Inflammatory macrophage treated with lipopolysaccharide for 1 hour (primary cell): ENCODE measurements at places on chromosomes 4 and X.
A peak's percentile ranks its signal among the peaks of the same experiment; 100 is the strongest.

DNA sequence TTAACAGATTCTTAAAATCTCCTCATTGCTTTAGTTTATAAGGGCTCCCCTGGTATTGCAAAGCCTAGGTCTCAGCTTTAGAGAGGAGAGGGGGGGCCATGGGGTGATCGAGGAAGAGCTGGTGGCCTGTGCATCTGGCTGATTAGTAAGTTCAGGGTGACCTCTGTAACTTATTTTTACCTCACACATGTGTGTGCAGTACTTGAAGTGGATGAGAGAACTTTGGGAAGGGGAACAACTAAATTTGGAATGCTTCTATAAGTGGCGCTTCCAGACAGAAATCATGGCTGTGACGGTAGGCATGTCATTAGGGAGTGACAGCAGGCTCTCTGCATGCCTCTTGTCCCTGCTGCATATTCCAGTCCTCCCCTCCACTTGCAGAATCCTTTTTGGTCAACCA is 41.9 kb downstream of the FRAS1 start:
- no peak for DNase-seq

DNA sequence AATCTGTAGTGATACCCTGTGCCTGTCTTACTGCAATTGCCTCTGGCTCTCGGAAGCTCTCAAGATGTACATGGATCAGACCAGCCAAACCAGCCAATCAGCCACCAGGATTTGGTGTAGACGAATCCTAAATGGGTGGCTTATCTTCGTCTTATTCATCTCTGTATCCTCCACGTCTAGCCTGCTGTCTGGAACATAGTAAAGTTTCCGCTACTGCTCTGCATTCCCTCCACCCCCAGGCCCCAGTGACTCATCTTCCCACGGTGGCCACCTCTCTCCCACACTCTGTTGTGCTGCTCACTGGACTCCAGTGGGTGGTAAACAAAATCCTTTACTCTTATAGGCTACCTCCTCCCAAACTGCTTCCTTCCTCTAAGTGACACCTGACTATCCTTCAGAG is 37.8 kb downstream of the SEPTIN6 start:
- DNase-seq, result peak; percentile 40

DNA sequence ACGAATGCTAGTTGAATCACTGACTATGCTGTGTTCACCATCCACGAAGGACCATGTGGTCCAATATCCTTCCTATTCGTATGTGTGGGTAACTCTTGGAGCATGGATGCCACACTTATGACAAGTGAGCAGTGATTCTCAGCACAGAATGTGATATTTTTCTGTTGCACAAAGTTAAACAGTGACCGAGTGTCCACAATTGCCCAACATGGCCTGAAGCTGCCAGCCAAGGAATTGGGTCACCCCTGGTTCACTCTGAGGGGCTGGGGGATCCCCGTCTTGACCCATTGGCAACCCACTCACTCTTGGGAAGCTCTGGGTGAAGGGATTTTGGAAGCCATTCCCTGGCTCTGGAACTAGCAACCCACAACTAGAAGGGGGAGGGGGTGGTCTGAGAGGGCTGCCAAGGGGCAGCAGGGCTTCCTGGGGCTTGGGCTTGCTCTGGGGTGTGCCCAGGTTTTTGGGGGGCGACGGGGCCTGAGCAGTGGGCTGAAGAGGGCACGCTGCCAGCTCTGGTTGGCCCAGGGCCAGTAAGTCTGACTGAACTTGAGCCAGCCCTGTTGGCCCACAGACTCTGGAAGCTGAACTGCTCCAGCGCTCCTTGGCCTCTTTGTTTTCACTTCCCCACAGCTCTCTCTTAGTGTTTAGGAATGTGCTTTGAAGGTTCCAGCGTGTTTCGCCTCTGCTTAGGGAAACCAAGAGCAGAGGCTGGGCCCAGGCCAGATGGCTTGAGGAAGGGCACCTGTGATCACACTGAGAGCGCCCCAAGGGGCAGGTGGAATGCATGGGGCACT is 43.1 kb upstream of the BCOR start:
- peak; percentile 73 for DNase-seq

DNA sequence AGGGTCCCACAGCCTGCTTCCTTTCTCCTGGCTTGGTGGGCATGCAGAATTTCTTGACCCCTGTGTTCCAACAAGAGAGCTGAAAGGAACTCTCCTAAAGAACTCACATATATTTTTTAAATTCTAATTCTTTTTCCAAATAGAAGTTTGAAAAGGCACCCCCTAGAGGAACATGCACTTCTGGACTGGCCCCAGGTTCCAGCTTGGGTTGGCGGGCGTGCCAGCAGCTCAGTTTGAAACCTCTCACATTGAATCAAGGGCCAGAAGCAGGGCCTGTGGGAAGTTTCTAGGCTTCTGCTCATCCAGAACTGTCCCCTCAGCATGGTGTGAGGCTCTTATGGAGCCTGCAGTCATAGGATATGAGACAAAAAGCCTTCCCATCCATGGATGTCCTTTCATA is 132.6 kb downstream of the ATG4A start:
- DNase-seq, result no peak

- DNase-seq, result no peak
Observed at GRCh38 chr4:140080883-140081282, 73.1 kb downstream of the MAML3 start.

GRCh38 chr4:113103556-113103955 is 54.1 kb downstream of the ANK2 start:
- DNase-seq, result no peak

DNA sequence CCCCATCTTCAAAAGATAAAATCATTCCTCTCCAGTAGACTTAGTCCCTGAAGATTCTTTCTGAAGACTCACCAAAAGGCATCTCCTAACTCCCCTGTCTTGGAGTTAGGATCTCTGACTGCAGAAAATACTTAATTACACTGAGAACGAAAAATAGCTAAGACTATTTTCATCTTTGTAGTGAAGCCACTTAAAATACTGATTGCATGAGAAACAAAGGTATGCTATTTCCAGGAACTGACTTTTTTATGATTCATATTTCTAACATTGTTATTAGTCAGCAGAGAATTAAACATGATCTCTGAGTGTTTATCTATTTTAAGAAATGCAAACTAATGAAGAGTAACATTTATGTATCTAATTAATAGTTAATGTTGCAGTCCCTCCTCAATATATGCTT is 71.8 kb upstream of the NR3C2 start:
- no peak for DNase-seq

DNA sequence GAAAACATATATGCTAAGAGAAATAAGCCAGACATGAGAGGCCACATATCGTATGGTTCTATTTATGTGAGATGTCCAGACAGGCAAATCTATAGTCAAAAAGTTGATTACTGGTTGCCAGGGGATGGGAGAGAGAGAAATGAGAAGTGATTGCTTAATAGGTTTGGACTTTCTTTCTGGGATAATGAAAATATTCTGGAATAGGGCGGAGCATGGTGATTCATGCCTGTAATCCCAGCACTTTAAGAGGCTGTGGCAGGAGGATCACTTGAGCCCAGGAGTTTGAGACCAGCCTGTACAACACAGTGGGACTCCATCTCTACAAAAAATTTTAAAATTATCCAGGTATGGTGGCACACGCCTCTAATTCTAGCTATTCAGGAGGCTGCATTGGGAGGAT is 22.4 kb downstream of the RBM47 start:
- peak; percentile 61 for DNase-seq

DNA sequence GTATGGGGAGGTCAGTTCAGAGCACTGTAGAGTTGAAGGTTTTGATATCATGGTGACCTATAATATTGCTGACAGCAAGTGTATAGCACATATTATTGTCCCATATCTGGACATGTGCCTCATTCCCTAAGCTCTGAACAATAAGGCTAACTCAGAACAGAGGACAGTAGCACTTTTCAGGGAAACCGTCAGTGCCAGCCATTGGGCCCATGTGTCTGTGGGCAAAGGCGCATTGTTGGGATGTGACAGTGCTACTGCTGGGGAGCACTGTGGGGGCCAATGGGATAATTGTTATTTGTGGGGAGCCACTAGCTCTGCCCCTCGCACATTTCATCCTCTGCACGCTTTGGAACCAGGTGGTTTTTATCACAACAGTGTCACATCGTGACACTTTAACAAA is 136.2 kb downstream of the ELOVL6 start:
- no peak for DNase-seq

DNA sequence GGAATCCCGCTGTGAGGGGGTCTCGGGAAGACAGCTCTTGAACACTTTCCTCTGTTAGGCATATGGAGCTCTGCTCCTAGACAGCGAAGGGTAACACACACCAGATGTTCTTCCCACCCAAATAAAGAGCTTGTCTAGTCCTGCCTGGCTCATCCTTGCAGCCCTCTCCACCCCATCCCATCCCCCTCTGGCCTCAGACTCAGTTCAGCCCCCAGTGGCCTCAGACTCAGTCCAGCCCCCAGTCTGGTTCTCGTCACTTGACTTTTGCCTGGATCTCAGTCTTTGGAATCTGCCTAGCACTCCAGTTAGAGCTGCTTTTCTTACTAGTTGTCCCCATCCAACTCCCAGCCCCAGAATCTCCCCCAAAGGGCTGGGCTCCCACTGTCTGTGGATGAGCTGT is 14.9 kb downstream of the RAB33A start:
- no peak for DNase-seq

DNA sequence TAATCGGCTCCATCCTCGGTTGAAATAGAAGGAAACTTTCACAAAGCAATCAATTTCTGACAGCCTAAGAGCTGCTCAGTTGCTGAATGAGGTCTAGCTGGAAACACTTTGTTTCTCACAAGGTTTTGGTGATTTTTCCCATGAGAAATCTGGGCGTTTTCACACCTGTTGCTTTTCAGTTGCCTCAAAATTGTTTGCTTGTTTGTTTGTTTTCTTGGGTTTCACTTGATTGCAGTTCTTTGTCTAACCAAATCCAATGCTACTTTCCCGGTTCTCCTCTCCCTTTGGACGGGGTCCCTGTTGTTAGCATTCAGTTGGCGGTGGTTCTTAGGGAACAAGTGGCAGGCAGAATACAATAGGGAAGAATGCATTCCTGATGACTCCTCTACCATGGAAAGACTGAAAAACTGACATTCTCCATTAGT is 135.5 kb downstream of the PALLD start:
- no peak for DNase-seq
